ENCODE measurements at places on chromosomes 1 and 21.
A peak's percentile ranks its signal among the peaks of the same experiment; 100 is the strongest.

- DNase-seq = no peak
These were observed 55.8 kb upstream of the RC3H1 start for GRCh38 chr1:174077749-174078490.

DNA sequence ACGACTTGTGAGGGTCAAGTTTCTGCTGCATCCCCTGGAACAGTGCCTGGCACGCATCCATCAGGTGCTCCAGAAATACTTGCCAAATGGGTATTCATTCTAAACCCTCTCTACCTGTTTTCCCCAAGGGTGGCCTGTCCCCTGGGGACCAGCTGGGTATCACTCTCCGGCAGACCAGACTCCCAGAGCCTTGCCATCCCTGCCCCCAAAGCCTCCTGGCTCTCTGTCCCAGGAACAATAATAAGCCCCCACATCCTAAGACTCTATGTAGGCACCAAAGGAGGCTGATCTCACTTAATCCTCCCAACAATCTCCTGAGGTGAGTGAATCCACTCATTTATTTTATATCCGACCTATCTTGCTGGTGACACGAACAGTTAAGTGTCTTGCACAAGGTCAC is 96.7 kb downstream of the MRPL37 start:
- DNase-seq = no peak

GRCh38 chr1:118812555-118812954 is 175.6 kb downstream of the TBX15 start:
- no peak for DNase-seq

GRCh38 chr1:27713139-27713725 is 12.5 kb upstream of the FAM76A start:
- DNase-seq = no peak

GRCh38 chr1:222006715-222007114 is 264.8 kb upstream of the DUSP10 start:
- no peak for DNase-seq

- DNase-seq = peak; percentile 96
These were observed 107.7 kb upstream of the TMPRSS2 start for GRCh38 chr21:41615613-41616012.

DNA sequence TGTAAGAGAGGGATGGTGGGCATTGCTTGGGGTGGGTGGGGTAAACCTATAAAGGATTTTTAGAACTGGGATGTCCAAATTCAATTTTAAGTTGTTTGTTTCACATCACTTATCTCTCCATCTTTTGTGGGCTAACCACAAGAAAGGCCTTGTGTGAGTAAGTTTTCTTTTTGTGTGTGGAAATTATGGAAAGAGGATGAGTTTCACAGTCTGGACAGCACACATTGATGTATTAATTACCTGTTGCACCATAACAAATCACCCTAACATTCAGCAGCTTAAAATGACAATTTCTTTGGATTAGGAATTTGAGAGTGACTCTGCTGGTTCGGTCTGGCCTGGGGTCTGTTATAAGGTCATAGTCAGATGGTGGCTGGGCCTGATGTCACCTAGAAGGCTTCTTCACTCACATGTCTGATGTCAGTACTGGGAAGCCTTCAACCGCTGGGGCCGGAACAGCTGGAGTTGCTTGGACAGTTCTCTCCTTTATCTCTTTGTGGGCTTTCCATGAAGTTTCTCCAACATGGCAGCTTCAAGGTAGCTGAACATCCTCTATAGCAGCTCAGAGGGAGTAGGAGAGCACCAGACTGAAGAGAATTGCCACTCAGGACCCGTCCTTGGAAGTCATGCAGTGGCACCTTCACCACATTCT is 2.0 kb upstream of the COL9A2 start:
- no peak for DNase-seq

DNA sequence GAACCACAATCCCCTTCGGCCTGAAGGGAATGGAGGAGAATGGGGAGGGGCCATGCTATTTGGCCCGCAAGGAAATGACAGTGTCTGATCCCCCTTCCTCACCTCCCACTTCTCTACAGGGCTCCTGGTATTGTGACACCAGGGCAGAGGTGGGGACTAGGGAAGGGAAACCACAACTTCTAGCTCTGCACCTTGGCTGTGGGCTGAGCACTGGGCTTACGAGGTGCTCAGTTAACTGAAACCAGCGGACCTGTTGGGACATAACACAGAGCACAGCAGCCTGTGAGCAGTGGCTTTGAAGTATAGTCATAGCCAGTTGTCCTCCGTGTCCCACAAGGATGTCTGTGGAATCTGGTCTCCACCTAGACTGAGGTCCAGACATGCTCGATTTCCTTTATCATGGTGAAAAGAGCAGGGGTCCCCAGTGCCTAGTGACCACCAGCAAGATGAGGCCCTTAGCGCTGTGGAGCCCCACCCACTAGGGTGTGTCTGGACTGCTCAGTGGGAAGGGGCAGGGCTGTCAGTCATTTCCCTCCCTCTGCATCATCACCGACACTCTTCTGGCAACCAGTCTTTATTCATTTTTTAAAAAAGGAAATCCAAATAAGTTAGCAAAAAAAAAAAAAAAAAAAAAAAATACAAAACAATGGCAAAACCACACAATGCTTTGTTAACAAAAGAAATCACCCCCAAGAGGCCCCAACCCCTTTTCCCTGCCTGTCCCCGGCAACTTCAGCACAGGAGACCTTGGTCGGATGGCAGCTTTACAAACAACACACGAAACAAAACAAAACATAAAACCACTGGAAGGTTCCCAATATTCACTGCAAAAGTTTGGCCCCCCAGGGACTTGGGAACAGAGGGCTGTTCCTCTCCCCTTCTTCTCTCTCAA is 3.0 kb downstream of the MYOG start:
- no peak for DNase-seq

DNA sequence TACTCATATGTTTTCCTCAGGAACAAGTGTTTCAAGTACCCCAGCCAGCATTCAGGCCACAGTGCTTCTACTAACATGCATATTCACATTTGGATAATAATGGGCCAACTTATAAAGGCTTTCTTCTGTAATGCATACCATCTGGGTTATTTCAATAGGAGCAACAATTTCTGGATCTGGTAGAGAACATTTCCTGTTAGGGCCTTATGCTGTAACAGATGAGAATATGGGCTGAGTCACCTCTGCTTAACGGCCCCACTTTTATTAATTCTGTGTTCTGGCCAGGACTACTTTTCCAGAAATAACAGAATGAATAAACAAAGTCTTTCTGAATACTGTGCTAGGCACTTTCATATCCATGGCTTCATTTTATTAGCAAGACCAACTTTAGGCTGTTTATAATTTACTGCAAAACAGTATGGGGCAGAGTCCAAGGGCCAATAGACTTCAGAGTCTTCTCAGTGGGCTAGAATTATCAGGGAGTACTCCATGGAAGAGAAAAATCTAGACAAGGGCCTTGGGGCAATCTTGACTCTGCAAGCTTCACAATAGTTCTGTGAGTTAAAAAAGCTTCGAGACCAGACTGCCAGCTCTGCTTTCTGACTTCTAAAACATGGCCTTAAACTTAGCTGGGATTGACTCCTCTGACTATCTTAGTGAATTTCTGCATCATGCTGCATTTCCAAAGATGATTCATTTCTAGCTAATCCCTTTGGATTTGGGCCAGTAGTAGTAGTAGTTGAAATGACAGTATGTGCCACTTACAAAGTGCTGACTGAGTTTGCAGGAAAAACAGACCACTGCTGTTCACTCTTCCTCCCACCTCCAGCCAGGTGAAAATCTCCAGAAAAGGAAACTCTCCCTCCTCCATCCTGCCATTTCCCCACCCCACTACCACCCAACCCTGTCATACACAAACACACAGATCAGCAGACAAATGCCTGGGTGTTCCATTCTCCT is 8.2 kb upstream of the SSX2IP start:
- DNase-seq = peak; percentile 66

DNA sequence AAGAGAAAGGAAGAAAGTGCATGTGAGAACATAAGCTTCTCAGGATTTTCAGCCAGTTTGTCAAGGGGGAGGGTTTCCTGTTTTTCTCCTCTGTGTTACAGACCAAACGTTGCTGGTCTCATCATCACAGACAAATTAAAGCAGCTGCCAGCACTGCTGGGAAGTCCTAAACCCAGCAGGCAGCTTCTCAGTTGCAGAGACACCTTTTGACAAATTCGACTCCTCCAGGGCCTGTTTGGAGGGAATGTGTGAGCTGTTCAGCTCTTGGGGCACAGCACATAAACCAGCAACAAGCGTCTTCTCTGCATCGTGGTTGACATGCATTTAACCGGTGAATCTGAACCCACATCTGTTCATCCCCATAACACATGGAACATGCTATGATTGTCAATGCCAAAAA is 454.6 kb upstream of the RUNX1 start:
- no peak for DNase-seq
